Activated naive CD8-positive, alpha-beta T cell treated with anti-CD3 and anti-CD28 coated beads, Interleukin-2, amount 10 ng/mL, durations not matched to agents 7 days and 5 days (primary cell): ENCODE measurements at places on chromosomes 5 and 9. TPM values are rescaled to one million over a fixed set of nuclear protein-coding genes. Genes with fewer than 3 reads are reported as not detected.

- peak; percentile 70 for DNase-seq
Observed at GRCh38 chr5:131252824-131253171, 11.1 kb upstream of the CDC42SE2 start.

Gene ABO
- not detected for total RNA-seq

DNA sequence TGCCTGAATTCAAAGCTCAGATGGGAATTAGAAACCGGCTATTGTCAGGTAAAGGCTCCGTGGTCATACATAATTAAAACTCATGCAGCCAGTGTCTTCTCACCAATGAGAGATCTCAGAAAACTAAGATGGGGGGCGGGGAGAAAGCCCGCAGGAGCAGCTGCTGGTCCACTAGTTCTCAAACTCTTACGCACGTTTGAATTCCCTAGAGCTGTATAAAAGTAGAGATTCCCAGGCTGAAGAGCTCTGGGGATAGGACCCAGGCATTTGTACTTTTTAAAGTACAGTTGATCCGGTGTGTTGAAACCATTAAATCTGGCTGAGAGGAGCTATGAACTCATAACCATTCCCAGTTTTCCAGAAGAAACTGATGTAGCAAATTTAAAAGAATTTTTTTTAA lies 68.5 kb downstream of the FRMD3 start:
- DNase-seq: no peak

Gene DOK3
- 6.0 TPM for total RNA-seq

Gene BTNL9
- not detected for total RNA-seq

Gene LOX
- total RNA-seq: not detected

Gene SLC36A2
- total RNA-seq: not detected

Gene CDH10
- not detected for total RNA-seq

- no peak for DNase-seq
Observed at GRCh38 chr9:104092875-104093600, 1.1 kb upstream of the SMC2 start.

DNA sequence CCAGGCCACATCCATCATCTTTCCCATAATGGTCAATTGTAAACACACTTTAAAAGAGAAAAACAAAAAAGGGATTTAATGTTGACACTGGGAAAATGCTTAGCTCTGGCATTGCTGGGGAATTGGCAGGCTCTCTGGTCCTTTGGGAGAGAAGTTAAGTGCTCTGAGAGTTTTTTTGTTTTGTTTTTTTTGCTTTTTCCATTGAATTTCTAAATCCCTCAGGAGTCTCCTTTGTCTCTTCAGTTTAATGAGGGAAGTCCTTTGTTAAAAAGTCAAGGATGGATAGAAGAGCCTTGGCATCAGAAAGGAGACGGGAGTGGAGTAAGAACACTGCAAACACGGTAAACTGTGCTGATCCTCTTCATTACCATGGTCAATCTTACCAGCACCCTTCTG lies 7.1 kb upstream of the HAND1 start:
- DNase-seq: no peak

GRCh38 chr5:1473746-1474145 lies 28.5 kb upstream of the SLC6A3 start:
- no peak for DNase-seq

Gene ST8SIA4
- total RNA-seq: 39.2 TPM

Gene IL9
- total RNA-seq: not detected

GRCh38 chr5:83313436-83313835 lies 158.1 kb upstream of the VCAN start:
- no peak for DNase-seq

Gene KCNV2
- total RNA-seq: not detected

Gene ARID3C
- not detected for total RNA-seq

DNA sequence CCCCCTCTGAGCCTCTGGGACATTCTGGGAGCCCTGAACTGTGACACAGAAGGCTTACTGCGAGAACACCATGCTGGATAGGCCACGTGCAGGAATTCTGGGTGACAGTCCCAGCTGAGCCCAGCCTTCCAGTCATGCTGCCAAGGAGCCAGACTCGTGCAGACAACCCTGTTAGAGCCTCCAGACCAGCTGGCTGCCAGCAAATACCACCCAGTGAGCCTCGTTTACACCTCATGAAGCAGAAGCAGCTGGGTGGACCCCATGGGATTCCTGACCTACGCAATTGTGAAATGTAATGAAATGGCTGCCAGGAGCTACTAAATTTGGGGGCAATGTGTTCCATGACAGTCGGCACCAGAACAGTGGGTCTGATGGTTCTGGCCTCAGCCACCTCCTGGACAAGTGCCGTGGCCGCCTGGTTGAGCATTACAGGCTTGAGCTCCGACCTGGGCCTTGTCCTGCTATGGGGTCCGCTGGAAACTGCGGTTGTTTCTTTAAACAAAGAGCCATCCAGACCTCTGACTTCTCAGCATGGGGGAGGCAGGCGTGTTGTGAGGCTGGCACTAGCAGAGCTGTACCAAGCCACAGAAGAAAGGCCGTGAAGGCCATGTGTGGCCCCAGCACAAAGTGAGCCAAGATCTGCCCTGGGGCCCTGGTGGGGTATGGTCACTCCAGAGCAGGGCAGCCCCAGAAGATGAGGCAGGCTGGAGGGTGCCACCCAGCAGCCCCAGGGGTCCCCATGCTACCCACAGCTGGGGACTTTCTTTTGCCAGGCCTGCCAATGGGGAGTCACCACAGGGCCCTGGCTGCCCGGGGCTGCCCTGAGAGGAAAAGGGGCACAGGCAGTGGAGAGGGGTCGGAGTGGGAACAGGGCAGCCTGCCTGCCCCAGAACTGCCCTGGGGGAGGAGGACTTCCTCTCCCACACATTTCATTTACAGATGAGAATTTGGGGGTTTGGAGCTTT lies 19.3 kb upstream of the RXRA start:
- DNase-seq: no peak

DNA sequence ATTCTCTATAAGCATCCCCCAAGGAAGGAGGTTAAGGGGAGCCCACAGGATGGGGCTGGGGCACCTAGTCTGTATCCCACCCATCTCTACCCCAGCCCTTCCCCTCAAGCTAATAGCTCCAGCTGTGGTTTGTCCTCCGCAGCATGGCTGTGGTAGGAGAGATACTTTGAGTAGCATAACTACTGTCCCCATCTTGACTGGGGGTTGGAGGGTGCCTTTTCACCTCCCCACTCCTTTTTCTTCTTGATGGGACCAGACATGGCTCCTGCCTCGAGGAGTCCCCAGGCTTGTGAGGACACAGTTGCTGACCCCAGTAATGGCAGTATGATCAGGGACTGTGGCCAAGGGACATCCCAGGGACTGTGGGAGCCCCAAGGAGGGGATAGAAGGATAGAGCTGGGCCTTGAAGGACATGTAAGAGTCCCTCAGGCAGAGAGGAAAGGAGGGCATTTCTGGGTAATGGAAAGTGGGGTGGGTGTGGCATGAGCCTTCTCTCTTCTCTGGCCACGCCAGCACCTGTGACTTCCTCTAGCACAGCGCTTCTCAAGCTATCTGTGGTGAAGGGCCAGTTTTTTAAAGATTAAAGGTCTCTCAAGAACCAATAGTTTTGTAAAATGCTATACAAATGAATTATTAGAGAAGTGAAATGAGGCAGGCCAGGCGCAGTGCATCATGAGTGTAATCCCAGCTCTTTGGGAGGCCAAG lies 14.0 kb downstream of the OLFML2A start:
- DNase-seq: no peak

DNA sequence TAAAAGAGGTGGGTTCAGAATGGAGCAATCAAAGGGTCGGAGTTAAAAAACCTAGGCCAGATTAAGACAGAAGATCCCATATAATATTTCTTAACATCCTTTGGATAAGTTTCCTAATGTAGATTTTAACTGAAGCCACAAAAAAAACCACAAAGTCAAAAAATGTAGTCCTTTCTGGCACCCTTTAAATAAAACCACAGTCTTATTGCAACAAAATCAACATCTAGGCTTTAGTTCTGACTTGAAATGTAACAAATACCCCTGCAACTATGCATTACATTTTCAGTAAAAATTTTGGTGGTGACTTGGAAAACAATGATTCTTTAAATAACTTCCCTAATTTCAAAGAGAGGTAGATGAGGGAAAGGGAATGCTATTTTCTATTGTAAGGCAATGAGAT lies 109.2 kb downstream of the PSAT1 start:
- DNase-seq: no peak

Gene HTR4
- total RNA-seq: not detected

DNA sequence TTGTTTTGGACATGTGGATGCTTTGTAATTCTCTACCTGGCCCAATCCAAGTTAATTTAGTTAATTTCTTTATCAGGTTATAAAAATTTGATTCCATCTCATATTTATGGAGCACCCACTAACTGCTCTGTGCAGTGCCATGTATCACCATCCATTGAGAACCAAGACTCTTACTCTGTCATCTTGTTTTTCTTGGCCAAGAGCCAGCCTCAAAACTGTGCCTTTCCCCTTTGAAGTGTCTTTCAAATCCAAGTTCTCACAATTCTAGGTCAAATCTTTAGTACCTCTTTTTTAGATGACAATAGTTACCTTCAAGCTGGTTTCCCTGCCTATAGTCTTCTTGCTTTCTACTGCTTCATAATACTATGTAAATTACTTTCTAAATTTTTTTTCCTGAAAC lies 3.2 kb downstream of the COMMD10 start:
- DNase-seq: no peak

DNA sequence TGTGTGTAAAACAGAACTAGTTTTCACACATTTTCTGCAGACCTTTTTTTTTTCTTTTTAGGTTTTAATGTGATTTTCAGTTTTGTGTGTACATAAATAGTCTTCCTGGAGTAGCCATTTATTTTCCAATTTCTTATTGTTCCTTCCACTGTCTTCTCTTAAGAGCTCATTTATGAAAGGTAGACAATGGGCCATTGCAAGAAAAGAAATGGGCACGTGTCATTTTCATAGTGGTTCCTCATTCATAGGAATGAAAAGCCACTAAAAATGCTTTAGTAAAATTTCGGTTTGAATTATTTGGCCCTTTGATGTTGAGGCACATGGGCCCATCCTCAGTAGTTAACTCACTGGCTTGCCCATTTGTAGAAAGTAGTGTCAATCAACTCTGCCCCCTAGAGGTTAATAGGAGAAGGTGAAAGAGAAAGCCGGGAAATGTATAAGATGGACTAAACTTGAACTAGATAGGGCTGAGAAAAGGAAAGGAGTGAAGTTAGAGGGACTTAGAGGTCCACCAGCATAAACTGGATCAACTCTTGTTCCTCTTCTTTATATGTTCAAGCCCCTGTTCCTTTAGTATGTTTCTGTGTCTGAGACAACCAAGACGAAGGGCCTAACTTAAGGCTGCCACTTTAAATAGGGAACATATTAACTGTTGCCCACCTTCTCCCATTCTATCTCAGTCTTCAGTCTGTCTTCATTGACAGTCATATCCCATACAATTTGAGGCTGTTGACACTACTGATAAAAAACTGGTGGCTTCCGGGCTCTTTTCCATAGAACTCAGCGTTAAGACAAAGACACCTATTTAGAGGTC lies 72.6 kb downstream of the SMARCA2 start:
- no peak for DNase-seq

- no peak for DNase-seq
Observed at GRCh38 chr9:111728143-111728542, 66.6 kb downstream of the SHOC1 start.

DNA sequence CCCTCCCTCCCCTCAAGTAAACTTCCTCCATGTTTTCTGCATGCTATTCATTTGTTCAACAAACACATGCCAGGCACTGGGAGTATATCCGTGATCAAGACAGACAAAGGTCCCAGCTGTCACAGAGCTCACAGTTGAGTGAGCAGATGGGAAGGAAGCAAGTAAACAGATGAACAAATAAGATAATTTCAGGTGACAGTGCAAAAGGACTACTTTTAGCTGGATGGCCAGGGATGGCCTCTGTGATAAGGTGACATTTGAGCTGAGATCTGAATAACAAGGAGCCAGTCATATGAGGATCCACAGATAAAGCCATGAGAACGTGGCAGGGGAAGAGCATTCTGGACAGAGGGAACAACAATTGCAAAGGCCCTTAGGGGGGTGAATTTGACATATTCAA lies 121.7 kb upstream of the RAD23B start:
- no peak for DNase-seq

Gene S100Z
- total RNA-seq: 1.9 TPM

Gene CD72
- total RNA-seq: 18.4 TPM

GRCh38 chr9:84818791-84819190 lies 149.3 kb downstream of the NTRK2 start:
- DNase-seq: no peak
